ENCODE measurements at places on chromosomes 1 and 21.

GRCh38 chr1:230099465-230099864, 32.4 kb downstream of the GALNT2 start:
- no peak for DNase-seq

GRCh38 chr1:4018466-4019146, 118.5 kb upstream of the C1orf174 start:
- no peak for DNase-seq

GRCh38 chr1:151259351-151259750, 4.8 kb downstream of the PSMD4 start:
- no peak for DNase-seq

DNA sequence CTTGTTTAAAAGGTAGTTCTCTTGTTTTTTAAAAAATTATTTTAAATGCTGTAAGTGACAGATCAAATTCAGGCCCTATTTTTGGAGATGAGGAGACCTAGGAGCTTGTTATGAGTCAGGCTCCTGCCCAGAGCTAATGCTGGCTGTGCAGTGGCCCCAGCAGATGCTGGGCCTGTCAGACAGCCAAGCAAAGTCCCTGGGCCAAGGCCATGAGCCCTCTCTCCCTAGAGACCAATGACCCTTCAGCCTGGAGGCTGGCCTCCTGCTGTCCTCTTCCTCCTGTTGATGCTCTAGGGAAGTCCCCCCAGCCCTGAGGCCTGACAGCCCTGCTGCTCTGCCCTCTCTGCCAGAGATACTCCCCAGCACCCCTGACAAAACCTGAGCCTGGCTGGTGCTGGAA, 128.1 kb upstream of the CTTNBP2NL start:
- no peak for DNase-seq

- DNase-seq: no peak
These were observed 48.5 kb upstream of the ECE1 start for GRCh38 chr1:21338573-21339355.

DNA sequence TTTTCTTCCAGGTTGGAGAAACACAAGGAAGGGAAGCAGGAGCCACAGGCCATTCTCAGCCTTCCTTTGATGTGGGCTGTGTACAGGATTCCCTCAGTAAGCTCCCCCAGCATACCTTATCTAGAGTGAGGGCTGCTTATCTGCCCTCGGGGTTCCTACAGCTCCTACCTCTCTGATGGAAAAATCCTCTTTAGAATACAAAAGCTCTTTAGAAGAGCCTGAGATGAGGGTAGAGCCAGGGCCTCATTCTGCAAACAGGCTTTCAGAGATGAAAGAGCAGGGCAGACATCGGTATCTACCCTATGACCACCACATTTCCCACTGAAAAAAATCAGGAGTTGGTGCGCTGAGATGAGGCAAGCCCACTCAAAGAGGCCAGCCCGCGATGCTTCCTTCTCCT, 85.1 kb downstream of the PLPP3 start:
- no peak for DNase-seq

GRCh38 chr1:228375578-228376261, 30.9 kb downstream of the TRIM11 start:
- no peak for DNase-seq

- DNase-seq: no peak
These were observed 5.6 kb downstream of the ATAD3B start for GRCh38 chr1:1477206-1477605.

GRCh38 chr1:91818713-91818975, 67.3 kb downstream of the TGFBR3 start:
- DNase-seq: no peak

DNA sequence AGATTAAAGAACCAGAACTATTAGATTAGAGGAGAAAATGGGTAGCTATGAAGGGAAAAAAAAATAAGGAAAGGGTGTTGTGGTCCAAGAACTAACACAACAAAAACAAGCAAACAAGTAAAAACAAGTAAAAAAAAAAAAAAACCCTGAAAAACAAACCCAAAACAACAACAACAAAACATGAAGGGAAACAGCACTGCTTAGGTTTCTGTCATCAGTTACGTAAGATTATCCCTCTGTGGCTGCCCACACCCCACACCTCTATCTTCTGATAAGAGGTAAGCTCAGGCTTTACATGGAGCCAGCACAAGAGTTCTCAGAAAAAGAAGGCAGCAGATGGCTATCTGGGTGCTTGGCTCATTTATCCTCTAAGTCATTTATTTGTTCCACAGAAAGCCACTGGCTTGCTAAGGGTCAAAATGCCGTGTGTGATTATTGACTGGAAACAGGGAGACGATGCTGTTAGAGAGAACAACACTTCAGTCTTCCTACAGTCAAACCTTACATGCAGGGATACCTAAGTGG, 57.5 kb downstream of the KIAA0319L start:
- DNase-seq: no peak

- no peak for DNase-seq
These were observed 19.5 kb downstream of the RRP1 start for GRCh38 chr21:43808832-43809251.

DNA sequence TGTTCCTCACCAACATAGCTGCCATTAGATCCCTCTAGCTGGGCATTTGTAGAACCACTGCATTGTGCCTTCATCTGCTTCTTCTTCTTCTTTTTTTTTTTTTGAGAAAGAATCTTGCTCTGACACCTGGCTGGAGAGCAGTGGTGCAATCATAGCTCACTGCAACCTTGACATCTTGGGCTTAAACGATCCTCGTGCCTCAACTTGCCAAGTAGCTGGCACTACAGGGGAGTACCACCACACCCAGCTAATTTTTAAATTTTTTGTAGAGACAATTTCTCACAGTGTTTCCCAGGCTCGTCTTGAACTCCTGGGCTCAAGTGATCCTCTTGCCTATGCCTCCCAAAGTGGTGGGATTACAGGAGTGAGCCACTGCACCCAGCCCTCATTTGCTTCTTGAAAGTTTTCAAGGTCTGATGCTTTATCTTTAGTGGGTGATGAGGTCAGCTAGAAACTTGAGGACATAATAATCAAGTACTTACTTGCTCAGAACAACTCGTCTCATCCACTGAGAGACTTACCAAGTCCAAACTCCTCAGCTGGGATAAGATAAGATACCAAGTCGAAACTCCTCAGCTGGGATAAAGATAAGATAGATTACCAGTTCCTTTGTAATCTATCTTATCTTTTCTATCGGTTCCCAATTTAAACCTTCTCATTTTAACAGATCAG, 71.5 kb downstream of the MACF1 start:
- DNase-seq: no peak

DNA sequence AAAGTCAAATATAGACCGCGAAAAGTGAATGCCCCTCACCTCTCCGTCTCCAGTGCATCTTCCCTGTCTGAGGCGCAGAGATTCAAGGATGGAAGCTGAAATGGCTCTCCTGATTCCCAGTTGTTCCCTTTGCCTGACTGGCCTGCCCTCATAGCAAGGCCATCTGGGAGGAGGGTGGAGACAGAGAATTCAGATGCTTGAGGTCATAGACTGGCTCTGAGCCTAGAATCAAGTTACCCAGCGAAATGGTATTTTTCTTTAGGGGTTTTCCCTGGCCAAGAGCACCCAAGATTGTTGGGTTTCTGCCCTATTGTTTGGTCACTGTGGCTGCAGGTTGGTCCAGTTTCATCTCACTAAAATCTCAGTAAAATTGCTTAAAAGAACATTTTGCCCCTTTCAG, 7.2 kb downstream of the METTL13 start:
- no peak for DNase-seq

GRCh38 chr1:76336931-76337371, 262.4 kb downstream of the ST6GALNAC3 start:
- DNase-seq: no peak

DNA sequence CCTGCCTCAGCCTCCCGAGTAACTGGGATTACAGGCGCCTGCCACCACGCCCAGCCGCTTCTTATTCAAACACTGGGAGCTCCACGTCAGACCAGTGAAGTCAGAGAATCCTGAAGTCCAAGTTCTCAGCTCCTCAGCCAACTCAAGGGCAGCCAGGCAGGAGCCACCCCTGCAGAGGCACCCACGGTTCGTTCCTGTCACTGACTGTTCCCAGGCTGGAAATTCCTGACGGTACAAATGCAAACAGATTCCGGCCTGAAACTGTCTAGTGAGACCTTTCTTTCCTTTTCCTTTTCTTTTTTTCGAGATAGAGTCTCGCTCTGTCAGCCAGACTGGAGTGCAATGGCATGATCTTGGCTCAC, 11.7 kb downstream of the SLC35E2B start:
- DNase-seq: no peak
